Upper lobe of right lung (tissue), 1 donor: ENCODE measurements at places on chromosomes 1 and 21. TPM values are rescaled to one million over a fixed set of nuclear protein-coding genes. Genes with fewer than 3 reads are reported as not detected.

DNA sequence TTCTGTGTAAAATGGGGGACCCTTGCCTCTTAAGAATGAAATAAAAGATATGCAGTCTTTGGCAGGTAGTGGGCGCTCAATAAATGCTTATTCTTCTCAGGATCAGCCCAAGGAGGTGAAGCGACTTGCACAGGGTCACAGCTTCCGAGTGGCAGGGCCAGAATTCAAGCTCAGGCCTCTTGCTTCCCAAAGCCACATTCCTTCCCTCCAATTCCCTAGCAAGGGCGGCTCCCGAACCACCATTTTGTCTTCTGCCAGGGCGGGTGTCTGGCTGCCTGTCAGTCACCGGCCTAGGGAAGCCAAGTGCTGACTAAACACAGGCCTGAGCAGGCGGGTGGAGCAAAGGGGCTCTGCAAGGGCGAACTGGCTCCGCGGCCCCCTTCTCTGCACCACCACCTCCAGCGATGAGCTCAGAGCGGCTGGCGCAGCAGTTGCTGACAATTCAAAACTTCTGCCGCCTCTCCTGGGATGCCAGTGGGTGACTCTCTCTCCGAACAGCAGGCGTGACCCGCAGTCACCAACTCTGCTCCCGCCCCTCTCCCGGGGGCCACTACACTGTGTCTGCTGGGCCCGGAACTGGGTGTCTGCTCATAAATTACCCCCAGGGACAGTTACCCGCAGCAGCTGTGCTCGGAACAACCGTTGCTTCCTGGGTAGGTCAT, 10.8 kb downstream of the GPR3 start:
- peak; percentile 73 for DNase-seq

The LRRC39 gene
- total RNA-seq: 0.58 TPM

GRCh38 chr1:58781541-58782177, 2.2 kb downstream of the JUN start:
- peak; percentile 84 for DNase-seq

GRCh38 chr1:162983671-162984425, 85.3 kb upstream of the RGS4 start:
- DNase-seq: no peak

DNA sequence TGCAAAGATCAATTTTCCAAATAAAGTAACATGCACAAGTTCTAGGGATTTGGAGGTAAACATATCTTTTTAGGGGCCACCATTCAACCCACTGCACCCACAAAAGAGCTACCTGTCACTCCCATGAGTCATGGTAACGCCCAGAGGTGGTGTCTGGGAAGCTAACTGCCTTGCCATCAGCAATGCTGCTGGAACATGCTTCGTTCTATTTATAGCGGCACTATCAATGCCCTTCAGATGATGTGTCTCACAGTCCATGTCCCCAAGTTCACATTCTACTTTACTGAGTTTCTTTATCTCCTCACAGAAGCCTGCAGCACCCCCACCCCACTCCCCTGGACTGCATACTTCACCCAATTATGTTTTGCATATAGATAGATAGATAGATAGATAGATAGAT, 95.4 kb downstream of the LPAR3 start:
- no peak for DNase-seq

The OR2L2 gene
- 0.14 TPM for total RNA-seq

The E2F2 gene
- total RNA-seq: 0.32 TPM

The HTR6 gene
- total RNA-seq: not detected

The SPATA46 gene
- total RNA-seq: not detected

DNA sequence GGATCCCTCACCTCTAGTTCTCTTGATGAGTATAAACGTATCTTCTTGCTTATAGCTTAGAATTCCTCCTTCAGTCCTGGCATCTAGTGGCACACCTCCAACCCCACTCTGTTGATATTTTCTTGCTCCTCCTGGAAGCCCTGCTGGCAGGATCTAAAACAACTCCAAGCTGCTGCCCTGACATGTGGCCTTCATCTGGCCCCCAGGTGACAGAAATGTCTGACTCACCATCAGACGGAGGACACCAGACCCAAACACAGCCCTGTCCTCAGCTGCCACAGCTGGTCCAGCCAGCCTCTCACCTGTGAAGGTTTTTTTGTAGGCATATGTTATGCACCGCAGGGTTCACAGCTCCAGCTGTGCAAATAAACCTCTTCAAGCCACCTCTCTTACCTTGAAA, 53.4 kb downstream of the KRTAP19-8 start:
- no peak for DNase-seq

- no peak for DNase-seq
These were observed 48.4 kb downstream of the B3GALNT2 start for GRCh38 chr1:235455823-235456222.

DNA sequence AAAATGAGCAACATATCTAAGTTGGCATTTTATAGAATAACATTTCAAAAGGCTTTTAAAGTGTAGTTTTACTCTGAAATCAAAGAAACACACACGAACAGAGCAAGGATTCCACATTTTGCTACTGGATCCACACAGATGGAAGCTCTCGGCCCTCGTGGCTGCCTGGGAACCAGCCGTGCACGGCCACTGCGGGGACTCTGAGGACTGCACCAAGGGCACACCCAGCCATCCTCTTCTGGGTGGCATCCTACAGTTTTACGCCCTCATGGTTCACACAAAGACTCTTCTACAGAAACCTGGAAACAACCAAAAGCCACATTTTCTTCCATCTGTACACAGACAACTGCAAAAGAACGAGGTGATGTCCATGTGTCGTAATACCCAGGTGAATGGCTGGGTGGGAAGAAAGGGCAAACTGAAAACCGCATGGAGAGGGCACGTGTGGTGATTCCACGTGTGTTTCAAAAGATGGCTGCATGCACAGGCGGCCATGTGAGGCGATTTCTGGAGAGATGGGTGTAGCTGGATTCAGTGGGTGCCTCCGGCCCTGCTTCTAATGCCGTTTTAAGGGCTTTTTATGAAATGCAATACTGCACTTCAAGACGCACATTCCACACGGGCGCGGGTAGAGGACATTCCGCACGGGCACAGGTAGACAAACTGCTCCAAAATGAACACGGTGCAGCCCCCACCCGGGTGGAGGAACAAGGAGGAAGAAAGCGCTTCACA, 8.1 kb downstream of the POFUT2 start:
- no peak for DNase-seq

DNA sequence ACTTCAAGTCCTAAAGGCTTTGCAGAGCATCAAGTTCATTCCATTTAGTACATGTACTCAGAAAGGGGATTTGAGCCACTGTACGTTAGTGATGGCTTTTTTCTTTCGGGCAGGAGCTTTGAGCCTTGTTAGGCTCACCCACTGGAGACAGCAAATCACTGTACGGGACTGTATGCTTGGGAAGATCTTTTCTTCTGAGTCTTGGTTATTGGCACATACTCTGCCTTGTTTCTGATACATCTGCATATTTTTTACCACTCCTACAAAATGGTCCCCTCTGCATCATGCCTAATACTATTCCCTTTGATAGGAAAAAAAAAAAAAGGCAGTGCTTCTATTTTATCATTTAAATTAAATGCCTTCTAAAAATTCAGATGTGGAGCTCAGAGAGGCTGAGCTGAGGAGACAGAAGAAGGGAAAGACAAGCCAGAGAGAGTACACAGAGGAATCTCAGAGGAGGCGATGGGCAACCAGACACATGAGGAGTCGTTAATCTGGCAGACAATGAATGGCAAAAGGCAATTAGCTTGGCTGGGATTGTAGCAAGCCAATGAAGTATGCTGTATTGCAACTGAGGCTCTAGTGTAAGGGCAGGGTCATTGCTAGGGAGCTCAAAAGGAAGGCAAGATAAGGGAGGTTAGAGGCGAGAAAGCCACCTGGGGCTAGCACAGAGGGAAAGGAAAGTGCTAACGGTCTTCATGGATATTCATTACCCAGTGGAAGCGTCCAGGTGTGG, 39.4 kb downstream of the PHC2 start:
- no peak for DNase-seq

DNA sequence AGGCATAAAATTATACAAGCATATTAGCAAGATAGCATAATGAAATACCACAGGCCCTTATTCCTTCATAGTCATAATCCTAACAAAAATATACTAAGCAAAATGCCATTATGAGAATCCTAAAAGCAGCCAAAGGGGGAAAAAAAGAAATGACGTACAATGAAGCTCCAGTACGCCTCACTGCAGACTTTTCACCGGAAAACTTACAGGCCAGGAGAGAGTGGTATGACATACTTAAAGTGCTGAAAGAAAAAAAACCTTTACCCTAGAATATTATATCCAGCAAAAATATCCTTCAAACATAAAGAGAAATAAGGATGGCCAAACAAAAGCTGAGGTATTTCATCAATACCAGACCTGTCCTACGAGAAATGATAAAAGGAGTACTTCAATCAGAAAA, 19.5 kb downstream of the ZNF695 start:
- DNase-seq: no peak

DNA sequence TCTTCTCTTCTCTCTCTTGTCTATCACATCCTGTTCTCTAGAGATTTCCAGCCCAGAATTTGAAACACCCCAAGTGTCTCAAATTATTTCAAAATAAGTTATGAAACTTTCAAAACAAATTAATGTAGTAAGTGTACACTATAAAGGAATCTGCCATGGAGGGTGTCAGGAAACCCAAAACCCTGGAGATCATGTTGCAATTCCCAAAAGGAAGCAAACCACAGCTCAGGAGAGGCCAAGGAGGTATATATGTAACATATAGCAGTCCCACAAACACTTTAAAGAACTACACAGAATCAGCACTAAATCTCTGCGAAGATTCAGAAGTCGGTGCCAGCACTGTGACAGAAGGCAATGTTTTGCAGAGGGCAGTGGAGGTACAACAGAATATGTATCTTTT, 26.6 kb downstream of the PTPN14 start:
- no peak for DNase-seq

- DNase-seq: no peak
These were observed 7.5 kb downstream of the CLCNKB start for GRCh38 chr1:16051039-16051438.

GRCh38 chr1:43444836-43445235, 8.9 kb downstream of the HYI start:
- no peak for DNase-seq

DNA sequence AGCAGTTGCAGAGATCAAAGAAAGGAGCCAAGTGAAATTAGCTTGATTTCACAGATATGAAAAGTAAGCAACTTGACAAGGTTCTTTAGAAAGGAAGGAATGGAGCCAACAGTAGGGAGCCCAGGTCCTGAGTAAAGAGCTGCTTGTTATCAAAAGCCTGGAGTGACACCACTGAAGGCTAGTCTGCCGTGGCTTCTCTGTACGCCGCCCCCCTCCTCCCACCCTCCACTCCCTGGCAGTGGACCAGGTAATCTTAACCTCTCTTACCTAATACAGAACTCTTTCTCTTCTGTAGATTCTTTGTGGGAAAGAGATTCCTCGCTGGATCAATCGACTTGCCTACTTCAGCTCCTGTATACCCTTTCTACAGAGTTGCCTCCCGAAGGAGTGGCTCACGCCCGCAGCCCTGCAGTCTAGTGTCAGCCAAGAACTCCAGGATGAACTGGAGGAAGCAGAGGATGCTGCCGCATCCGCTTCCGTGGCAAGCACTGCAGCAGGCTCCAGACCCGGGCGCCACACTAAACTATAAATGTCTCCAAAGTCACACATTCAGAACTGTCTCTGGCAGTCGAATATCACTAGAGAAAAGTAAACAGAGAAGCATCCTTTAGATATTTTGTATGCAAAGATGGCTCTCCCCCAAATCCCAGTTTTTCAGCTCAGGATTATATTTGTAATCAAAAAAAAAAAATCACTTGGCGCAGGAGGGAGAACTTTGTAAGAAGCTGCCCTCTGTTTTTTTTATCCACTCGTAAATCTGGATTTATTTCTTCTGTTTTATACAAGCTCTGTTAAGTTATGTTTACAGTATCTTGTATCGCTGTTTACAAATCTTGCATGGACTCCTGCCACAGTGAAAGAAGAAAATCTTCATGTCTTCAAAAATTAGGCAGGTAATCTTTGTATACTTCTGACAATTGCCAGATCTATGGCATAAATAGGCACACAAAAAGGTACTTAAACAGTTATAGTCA, 52.6 kb downstream of the DESI2 start:
- no peak for DNase-seq

- DNase-seq: no peak
These were observed 569.5 kb downstream of the PTPRU start for GRCh38 chr1:29805896-29806160.

- no peak for DNase-seq
These were observed 19.9 kb downstream of the ACOT11 start for GRCh38 chr1:54567961-54568360.

GRCh38 chr1:222068937-222069336, 327.0 kb upstream of the DUSP10 start:
- DNase-seq: no peak

GRCh38 chr1:223006917-223007648, 136.0 kb downstream of the TLR5 start:
- no peak for DNase-seq

DNA sequence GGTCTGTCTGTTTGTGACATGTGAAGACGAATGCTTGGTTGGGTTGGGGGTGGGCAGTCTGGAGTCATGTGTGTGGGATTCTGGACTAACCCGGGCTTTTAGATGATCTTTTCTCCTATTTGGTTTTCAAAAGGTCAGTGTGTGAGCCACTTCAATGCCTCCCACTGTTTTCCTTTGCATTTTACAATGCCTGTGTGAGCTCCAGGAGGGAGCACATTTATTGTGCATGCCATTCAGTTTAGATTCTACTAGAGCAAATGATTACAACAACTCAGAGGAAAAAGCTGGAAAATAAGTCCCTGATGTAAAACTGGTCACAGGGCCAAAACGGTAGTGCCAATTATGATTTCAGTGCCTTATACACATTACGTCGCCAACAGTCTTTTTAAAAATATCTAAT, 90.9 kb downstream of the LYPLAL1 start:
- DNase-seq: no peak

DNA sequence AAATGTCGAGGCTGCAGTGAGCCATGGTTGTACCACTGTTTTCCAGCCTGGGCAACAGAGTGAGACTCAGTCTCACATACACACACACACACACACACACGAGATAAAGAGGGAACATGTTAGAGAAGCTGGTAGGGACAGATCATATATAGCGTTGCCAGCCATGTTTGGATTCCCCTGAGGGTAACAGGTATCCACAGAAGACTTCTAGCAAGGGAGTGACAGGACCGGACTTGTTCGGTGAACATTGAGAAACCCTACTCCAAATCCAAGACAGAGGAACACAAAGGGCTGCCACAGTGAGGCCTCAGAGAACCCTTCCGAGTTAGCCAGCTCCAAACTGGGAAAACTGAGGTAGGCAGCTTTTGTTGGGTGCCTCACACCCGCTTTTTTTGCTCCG, 3.7 kb upstream of the SARS1 start:
- DNase-seq: no peak

The TRPM2 gene
- total RNA-seq: 10.0 TPM

DNA sequence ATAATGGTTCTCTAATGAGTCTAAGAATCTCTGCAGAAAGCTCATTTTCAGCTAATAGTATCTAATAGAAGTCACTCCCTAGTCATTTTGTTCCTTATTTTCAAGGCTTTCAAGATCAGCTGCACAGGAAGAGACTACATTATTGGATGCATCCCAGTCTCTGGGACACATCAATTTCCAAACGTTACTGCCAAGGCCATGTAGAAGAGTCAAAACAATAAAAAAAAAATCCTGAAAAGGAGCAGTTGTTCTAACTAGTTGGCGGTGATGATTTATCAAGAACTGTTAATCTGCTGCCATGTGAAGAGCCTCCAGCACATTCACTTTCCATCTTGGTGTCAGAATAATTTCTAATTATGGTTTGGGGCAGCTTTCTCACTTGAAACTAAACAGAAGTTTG, 5.7 kb downstream of the DDAH1 start:
- no peak for DNase-seq

The TMCC2 gene
- 4.8 TPM for total RNA-seq

The MPZ gene
- total RNA-seq: 2.5 TPM

GRCh38 chr1:78291418-78291817, 199.4 kb upstream of the PTGFR start:
- no peak for DNase-seq

GRCh38 chr21:29189353-29189752, 58.9 kb downstream of the MAP3K7CL start:
- DNase-seq: no peak
